ENCODE measurements at places on chromosomes 7 and 10.

DNA sequence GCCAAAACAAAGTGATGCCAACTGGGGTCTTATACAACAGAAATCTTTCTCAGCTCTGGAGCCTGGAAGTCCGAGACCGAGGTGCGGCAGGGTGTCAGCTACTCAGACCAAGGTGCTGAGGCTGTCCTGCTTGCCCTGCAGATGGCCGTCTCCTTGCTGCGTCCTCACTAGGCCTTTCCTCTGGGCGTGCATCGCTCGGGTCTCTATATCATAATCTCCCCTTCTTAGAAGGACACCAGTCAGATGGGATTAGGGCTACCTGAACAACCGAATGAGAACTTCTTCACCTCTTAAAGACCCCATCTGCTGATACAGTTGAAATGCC lies 244.7 kb downstream of the EBF3 start:
- no peak for DNase-seq

- DNase-seq = no peak
These were observed 588.0 kb downstream of the SORCS1 start for GRCh38 chr10:106576534-106576933.

GRCh38 chr7:100673942-100674410 lies 436 bp downstream of the GNB2 start:
- DNase-seq = peak; percentile 40

DNA sequence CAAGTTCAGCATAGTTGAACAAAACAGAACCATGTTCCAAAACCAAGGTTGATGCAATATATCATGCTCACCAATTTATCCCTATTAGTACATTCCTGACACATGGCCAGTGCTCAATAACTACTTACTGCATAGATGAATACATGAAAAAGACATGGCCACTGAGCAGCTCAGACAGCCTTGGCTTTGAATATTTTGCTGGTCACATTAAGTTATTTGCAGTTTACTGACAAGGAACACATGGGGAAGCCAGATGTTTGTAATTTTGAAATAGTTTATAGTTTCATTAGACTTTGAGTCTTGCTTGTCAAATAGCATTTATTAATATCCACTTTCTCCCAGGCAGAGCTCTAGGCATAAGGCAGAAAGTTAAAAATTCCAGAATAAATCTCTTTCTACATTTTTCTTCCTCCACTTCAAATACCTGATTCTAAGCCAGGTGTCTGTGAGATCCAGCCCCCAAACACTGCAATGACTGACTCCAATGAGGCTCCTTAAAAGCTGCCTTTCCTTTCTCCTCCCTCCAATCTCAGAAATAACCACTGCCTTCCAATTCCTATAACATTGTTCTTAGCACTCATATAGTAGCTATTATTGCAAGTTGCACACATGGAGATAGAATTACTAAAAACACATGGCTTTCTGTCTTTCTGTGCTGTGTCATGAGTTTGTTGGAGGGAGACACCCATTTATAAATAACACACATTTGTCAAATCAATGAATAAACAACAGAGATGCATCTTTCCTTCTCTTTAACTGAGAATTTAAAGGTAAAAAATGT lies 91.3 kb downstream of the PCGF5 start:
- DNase-seq = no peak

DNA sequence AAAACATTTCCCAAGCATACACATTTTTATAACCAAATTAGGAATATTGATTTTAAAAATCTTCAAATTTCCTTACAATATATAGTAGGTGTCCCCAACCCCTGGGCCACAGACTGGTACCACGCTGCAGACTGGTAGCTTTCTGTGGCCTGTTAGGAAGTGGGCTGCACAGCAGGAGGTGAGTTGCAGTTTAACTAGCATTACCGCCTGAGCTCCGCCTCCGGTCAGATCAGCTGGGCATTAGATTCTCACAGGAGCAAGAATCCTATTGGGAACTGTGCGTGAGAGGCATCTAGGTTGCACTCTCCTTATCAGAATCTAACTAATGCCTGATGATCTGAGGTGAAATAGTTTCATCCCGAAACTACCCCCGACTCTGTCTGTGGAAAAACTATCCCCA lies 62.1 kb downstream of the ZWINT start:
- DNase-seq = no peak

DNA sequence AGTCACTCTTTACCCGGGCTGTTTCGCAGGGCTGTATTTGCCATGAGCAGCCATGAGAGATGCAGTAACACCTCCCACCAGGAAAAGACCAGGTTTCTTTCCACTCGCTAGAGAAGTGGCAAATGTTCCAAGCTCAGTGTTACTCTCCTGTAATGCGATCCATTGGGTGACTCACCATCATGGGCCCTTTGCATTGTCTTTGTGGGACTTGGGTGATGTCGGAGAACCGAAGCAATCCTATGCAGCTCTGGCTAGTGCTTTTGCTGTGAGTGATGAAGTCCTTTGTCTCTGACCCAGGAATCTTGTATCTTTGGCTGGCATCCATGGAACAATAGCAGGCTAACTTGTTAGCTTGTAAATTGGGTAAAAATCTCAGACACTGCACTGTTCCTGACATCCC lies 40.0 kb downstream of the GHRHR start:
- no peak for DNase-seq

- DNase-seq = no peak
These were observed 66.7 kb upstream of the NEUROD6 start for GRCh38 chr7:31407178-31407676.

DNA sequence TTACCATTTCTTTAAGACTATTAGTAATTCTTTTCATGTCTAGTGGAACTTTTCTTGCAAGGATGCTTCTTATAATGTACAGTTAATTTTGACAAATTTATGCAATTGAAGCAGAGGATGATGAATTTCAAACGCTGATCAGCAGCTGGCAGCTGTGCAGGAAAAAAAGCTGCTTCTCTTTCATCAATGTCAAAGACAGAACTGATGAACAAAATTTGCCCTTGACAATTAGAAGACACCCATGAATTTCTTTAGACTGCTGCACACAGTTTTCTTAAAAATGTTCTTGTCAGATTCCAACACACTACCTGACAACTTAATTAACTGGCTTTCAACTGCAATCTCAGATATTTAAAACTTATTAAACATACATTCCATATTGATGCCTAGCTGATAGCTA lies 138.3 kb downstream of the SKAP2 start:
- DNase-seq = no peak

DNA sequence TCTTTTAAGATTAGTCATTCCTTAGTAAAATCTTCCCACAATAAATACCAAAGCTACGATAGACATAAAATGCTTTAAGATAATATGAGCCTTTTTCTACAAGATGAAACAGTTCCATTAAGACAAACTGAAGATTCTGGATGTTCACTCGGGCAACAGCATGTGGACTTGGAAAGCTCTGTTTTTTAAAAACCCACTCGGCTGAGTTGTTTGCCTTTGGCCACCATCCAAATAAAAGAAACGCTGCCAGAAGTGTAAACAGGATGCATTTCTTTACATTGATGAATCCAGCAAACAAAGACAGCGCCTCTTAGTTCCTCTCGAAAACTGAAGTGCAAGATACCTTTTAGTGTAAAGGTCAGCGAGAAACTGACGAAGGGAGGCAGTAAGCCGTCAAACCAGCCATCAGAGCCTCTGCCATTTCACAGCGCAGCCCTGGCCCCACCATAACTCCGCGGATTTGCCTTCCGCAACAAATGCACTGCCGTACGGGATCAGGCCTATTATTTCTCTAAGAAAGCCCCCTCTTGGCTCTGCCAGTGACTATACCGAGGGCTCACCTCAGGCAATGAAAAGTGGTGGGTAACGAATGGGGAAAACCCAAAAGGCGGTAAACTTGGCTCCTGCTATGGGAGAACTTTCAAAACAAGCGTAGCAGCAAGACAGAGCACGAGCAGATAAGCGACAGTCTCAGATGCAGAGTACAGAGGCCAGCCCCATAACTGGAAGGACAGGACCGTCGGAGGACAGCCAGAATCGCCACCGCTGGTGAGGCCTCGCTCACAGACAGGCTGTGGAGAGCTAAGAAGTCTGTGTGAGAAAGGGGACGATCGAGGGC lies 41.4 kb downstream of the GNA12 start:
- no peak for DNase-seq

- no peak for DNase-seq
These were observed 22.1 kb downstream of the HSPA12A start for GRCh38 chr10:116720241-116720643.

GRCh38 chr7:33807779-33808482 lies 97.4 kb upstream of the BMPER start:
- peak; percentile 21 for DNase-seq

DNA sequence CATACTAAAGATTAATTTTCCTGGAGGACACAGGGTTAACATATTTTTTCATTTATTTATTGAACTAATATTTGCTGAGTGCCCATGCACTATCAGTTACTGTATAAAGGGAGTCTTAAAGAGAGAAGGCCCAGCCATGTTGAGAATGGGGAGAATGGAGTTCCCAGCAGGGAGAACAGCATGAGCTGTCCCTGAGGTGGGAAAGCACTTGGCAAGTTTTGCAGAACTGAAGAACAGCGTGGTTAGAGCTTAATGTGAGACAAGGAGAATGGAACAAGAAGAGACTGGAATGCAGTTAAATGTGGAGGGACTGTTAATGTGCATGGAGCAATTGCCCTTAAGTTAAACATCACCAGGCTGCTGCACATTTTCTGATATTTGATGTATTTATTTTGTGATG lies 435.4 kb downstream of the SUGCT start:
- DNase-seq = no peak

DNA sequence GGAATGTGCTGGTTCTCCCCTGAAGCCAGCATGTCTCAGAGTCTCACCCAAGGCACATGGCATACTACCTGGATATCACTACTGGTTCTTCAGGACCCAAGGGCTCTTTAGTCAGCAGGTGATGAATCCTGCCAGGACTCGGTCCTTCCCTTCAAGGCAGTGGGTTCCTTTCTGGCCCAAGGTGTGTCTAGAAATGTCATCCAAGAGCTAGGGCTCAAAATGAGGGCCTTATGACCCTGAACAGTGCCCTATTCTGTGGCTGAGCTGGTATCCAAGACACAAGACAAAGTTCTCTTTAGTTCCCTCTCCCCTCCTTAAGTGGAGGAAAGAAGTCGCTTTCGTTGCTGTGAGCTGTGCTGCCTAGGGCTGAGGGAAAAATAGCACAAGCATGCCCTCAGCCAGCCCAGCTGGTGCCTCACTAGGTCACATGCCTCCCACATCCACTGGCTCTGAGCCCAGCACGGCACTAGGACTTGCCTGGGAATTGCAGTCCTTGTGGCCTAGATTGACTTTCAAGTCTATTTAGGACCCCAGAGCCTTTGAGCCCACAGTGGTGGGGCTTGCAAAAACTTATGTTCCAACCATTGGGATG lies 106.0 kb downstream of the BMS1 start:
- no peak for DNase-seq

GRCh38 chr10:17249820-17250219 lies 21.8 kb downstream of the VIM start:
- no peak for DNase-seq

DNA sequence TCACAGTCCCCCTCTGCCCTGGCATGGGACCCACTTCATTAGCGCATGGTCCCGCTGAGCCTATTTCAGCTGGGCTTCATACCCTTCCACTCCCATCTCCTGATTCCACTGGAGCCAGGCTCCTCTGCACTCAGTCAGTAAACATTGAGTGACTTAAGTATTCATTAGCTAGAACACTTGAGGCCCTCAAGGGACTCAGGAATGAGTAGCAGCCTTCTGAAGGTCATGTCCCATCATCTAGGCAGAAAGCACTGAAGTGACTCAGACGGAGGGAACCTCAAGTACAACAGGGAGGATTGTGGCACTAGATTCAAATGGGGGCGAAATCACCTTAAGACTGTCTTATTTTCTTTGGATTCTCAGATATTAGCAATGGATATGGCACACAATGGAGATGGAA lies 186.6 kb upstream of the INHBA start:
- no peak for DNase-seq

GRCh38 chr7:4726566-4726965 lies 44.5 kb downstream of the FOXK1 start:
- DNase-seq = peak; percentile 65

GRCh38 chr10:124875596-124875995 lies 66.3 kb upstream of the ZRANB1 start:
- no peak for DNase-seq

DNA sequence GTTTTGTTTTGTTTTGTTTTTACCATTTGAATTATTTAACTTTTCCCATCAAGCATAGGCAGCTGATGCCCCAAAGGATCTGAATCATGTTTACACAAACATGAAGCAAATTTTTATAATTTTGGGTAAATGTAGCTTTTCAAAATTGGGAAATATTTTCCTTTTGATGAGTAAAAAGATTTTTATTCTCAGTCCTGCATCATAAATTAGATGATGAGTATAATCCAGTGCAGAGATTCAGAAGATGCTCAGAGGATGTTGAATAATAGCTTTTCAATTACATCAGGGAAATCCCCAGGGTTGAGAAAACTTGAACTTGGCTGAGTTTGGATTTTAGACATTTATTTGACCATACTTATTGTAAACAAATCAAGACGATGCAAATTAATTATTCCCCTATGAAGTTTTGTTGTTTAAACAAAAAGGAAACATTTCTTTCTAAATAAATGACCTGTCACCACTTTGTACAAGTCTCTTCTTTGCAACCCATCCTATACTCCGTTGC lies 121.7 kb downstream of the FAM204A start:
- no peak for DNase-seq

- DNase-seq = no peak
These were observed 1.6 kb downstream of the GPR22 start for GRCh38 chr7:107471292-107472070.

- DNase-seq = peak; percentile 59
These were observed 512 bp downstream of the OSBPL3 start for GRCh38 chr7:24979470-24979862.

DNA sequence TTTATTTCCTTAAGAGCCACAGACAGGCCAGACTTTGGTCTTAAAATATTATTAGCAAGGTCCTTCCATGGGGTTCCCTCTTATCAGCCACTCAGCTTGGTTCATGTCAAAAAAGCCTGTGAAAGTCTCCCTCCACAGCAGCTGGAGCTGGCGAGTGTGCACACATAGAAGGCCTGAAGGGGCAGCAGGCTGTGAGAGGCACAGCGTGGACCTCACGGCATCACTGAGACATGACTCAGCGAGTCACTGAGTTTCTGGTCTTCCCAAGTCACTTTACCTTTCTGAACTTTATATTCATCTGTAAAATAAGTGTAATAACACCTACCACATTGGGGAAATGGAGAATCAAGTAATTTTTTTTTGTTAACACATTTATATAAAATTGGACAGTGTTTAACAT lies 8.7 kb downstream of the TAF3 start:
- no peak for DNase-seq

GRCh38 chr10:4514445-4515108 lies 311.4 kb upstream of the AKR1E2 start:
- DNase-seq = peak; percentile 47

- DNase-seq = no peak
These were observed 7.4 kb upstream of the MICALL2 start for GRCh38 chr7:1466524-1467271.

- DNase-seq = no peak
These were observed 2.9 kb downstream of the DEPP1 start for GRCh38 chr10:44975431-44976331.

Data from germinal center (tissue), 1 donor.